ENCODE measurements at places on chromosomes 6 and 20. TPM values are rescaled to one million over a fixed set of nuclear protein-coding genes. Genes with fewer than 3 reads are reported as not detected.

DNA sequence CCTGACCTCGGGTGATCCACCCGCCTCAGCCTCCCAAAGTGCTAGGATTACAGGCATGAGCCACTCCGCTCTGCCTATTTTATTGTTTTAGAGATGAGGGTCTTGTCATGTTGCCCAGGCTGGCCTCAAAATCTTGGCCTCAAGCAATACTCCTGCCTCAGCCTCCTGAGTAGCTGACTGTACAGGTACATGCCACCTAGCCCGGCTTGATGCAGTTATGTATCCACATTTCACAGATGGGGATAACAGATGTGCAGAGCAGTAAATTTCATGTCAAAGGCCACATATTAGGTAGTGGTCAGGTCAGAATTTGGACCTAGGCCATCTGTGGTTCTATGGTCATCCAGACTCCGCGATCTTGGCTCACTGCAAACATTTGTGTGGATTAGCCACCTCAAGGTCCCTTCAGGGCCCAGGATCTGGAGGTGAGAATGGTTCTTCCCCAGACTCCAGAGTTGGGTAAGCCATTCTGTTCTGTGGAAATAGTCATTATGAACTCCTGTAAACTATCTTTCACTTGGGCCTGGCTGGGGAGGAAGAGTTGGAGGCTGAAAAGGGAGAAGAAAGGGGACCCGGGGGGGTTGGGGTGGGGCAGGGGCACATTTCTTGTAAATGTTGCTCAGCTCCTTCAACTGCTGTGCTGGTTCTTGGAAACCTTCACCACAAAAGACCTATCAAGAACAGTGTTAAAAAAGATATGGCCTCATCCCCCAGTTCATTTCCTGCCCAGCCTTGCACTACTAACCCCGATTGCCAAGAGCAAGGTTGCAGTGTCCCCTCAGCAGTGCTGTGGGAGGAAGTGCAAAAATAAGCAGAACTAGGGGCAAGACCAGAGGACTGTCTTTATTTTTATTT, 13.0 kb downstream of the PIM1 start:
- no peaks in the 10 kb centered on the region for H3K36me3 ChIP-seq
- H3K27ac ChIP-seq = no peak overlapping the region
- H3K27me3 ChIP-seq = no peaks in the 10 kb centered on the region
- no peaks in the 10 kb centered on the region for H3K4me1 ChIP-seq

- no peaks in the 10 kb centered on the region for H3K4me1 ChIP-seq
- H3K27ac ChIP-seq = no peak overlapping the region
- no peaks in the 10 kb centered on the region for H3K36me3 ChIP-seq
These were observed 61.3 kb upstream of the CARMIL1 start for GRCh38 chr6:25217829-25218228.

DNA sequence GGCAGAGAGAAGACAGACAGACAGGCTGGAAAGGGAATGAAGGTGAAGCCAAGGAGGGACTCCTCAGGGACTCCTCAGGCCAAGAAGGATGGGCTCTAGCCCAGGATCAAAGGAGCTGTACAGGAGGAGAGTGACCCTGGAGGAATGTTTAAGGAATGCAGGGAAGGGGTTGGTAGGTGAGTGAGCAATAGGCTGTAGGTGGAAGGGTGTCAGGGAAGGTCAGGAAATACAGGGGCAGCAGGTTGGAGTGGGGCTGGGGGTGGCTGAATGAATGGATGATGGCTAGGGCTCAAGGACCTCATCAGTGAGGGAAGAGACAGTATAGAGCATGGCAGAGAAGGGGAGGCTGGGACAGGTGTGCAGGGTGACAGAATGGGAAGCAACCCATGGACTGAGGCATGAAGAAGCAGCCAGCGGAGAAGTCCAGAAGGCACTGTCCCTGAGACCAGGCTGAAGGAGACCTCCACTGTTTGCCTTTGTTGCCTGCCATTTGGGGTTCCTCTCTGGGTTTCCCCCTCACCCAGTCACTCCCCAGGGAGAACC, 13.2 kb downstream of the SYNGAP1 start:
- no peak for DNase-seq

GRCh38 chr6:11460001-11460668, 77.4 kb upstream of the TMEM170B start:
- no peaks in the 10 kb centered on the region for H3K36me3 ChIP-seq

DNA sequence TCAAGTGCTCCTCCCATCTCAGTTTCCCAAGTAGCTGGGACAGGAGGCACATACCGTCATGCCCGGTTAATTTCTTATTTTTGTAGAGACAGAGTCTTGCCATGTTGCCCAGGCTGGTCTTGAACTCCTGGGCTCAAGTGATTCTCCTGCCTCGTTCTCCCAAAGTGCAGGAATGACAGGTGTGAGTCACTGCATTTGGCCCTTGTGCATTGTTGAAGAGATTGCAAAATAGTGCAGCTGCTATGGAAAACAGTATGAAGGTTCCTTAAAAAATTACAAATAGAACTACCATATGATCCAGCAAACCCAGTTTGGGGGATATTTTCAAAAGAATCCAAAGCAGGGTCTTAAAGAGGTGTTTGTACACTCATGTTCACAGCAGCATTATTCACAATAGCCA, 69.1 kb downstream of the GJA10 start:
- no peak overlapping the region for H3K4me3 ChIP-seq
- H3K27ac ChIP-seq = no peak overlapping the region
- no peaks in the 10 kb centered on the region for H3K36me3 ChIP-seq
- DNase-seq = no peak
- no peaks in the 10 kb centered on the region for H3K4me1 ChIP-seq

- DNase-seq = no peak
- peak within 1 kb of the TSS; percentile 88 for H3K27ac ChIP-seq
- H3K36me3 ChIP-seq = no peaks in the 10 kb centered on the region
- no peaks in the 10 kb centered on the region for H3K27me3 ChIP-seq
- H3K4me1 ChIP-seq = no peaks in the 10 kb centered on the region
- no peak within 1 kb of the TSS for H3K4me3 ChIP-seq
These were observed at the start of gene HLA-DRB5 for GRCh38 chr6:32529697-32530430. TSS of gene HLA-DRB5 (minus strand) at chr6:32530287. CDS start at chr6:32530224, 63 bp downstream.

- no peak overlapping the region for H3K4me3 ChIP-seq
- no peak overlapping the region for H3K27ac ChIP-seq
These were observed 618.0 kb downstream of the PRKN start for GRCh38 chr6:162109480-162110050.

DNA sequence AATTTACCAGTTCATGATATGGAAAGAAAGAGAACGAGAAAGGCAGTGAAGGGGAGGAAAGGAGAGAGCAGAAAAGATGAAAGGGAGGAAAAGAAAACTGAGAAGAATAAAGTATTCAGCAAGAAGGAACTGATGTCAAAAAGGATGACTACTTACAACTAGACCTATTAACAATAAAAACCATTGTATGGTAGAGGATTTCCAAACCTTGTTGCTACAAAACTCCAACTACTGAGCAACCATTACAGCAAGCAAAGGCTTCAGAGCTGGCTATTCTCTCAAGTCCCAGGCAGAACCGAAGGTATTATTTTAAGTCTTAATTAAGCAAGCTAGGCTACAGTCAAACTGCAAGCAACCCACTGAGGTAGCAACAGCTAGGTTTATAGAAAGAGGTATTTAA, 142.2 kb downstream of the BTBD9 start:
- H3K27me3 ChIP-seq = no peaks in the 10 kb centered on the region
- H3K36me3 ChIP-seq = no peaks in the 10 kb centered on the region
- no peak for DNase-seq
- no peak overlapping the region for H3K4me3 ChIP-seq
- no peaks in the 10 kb centered on the region for H3K4me1 ChIP-seq

GRCh38 chr6:2047855-2048254, 197.6 kb downstream of the GMDS start:
- no peaks in the 10 kb centered on the region for H3K27me3 ChIP-seq
- no peak overlapping the region for H3K27ac ChIP-seq
- no peaks in the 10 kb centered on the region for H3K36me3 ChIP-seq
- no peak for DNase-seq

- DNase-seq = no peak
- no peaks in the 10 kb centered on the region for H3K4me1 ChIP-seq
- H3K27me3 ChIP-seq = no peaks in the 10 kb centered on the region
- no peak overlapping the region for H3K27ac ChIP-seq
- H3K4me3 ChIP-seq = no peak overlapping the region
- no peaks in the 10 kb centered on the region for H3K36me3 ChIP-seq
These were observed 427.4 kb upstream of the JAG1 start for GRCh38 chr20:11101243-11101642.

DNA sequence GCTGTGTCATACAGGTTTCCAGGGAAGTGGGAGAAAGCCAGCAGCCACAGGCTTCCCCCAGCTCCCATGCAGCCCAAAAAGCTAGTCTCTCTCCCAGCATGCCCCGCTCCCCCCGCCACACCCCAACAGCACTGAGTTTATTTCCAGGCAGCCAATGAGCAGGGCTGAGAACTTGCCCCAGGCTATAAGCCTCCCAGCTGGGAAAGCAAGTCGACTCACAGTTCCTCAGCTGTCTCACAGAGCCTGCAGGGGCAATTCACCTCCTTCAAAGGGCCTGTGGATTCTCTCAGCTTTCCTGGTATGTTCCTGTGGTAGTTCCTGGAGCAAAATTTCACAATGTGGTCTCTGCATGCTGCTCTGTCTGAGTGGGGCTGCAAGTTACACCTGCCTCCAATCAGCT, 34.2 kb downstream of the PAX1 start:
- no peak for DNase-seq
- H3K27me3 ChIP-seq = no peaks in the 10 kb centered on the region
- no peak overlapping the region for H3K27ac ChIP-seq
- H3K36me3 ChIP-seq = no peaks in the 10 kb centered on the region
- no peak overlapping the region for H3K4me3 ChIP-seq
- H3K4me1 ChIP-seq = no peaks in the 10 kb centered on the region

GRCh38 chr6:112286010-112286409, 31.6 kb upstream of the LAMA4 start:
- H3K4me3 ChIP-seq = no peak overlapping the region
- no peaks in the 10 kb centered on the region for H3K36me3 ChIP-seq
- no peaks in the 10 kb centered on the region for H3K4me1 ChIP-seq
- H3K27ac ChIP-seq = no peak overlapping the region
- no peak for DNase-seq

- H3K27ac ChIP-seq = no peak overlapping the region
- no peaks in the 10 kb centered on the region for H3K27me3 ChIP-seq
- H3K4me1 ChIP-seq = no peaks in the 10 kb centered on the region
- no peak overlapping the region for H3K4me3 ChIP-seq
- peak; percentile 36 for DNase-seq
These were observed 84.0 kb downstream of the RPS12 start for GRCh38 chr6:132898376-132898775.

GRCh38 chr6:29861521-29862255, 34.1 kb downstream of the HLA-G start:
- no peak for DNase-seq
- no peak overlapping the region for H3K4me3 ChIP-seq
- H3K36me3 ChIP-seq = no peaks in the 10 kb centered on the region
- H3K4me1 ChIP-seq = no peaks in the 10 kb centered on the region

DNA sequence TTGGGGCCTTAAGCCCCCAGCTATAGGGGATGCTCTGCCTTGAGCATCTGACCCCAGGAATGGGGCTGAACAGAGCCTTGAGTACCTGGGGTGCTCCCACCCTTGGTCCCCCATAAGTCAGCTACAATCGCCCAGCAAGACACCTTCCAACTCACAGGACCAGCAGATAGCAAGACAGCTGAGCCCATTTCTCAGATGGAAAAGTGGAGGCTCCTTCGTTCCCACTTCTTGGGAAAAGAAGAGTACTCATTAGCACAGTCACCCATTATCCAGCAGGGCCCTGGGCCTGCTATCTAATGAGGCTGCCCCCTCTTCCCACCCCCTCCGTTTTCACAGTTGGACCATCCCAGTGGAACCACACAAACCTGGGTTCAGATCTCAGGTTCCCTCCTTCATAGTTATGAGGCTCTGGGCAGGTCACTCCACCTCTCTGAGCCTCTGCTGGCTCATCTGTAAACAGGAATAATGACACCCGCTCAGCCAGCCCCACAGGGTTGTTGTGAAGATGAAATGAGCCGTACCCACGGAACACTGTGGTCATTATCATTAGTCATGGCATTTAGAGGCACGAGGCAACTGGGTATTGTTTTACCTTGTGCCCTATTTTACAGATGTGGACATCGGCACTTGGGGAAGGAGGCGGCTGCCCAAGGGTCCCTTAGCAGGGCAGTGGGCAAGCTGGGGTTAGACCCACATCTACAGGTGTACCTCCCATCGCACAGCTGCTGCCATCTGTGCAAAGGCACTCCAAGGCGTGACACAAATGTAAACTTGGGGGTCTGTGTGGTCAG, 4.5 kb downstream of the LPIN3 start:
- no peaks in the 10 kb centered on the region for H3K4me1 ChIP-seq
- H3K27ac ChIP-seq = no peak overlapping the region
- H3K36me3 ChIP-seq = no peaks in the 10 kb centered on the region

DNA sequence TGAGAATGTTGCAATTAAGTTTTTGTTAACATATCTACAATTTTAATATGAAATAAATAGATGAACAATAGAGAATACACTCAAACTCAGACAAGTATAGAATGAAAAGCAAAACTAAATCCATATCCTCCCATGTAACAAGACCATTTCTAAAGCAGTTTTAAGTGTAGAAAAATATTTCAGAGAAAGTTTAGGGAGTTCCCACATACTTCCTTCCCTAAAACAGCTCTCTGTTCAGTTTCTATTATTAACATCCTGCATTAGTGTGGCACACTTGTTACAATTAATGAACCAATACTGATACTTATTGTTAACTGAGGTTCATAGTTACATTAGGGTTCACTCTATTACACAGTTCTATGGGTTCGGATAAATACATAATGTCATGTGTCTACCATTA, 38.4 kb downstream of the HLA-DRB5 start:
- H3K36me3 ChIP-seq = no peaks in the 10 kb centered on the region
- H3K4me3 ChIP-seq = no peak overlapping the region
- H3K27me3 ChIP-seq = no peaks in the 10 kb centered on the region
- H3K4me1 ChIP-seq = no peaks in the 10 kb centered on the region

DNA sequence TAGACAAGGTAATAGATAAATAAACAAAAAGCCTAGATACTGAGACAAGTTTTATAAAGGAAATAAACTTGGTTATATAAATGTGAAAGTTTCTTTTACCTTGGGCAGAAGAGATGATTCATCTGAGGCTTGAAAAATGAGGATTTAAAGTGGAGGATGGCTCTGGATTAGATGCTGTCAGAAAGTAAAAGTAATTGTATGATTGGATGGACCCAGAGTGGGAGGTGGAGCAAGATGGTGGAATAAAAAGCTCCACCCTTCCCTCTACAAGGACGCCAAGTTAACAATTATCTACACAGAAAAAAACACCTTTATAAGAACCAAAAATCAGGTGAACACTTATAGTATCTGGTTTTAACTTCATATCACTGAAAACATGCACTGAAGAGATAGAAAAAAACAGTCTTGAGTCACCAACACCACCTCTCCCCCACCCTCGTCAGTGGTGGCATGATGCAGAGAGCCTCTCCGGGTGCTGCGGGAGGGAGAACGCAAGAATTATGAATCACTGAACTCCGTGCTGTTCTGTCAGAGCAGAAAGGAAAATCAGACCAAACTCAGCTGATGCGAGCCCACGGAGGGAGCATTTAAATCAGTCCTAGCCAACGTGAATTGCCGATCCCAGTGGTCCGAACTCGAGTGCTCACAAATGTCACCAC, 84.7 kb upstream of the GJE1 start:
- no peak overlapping the region for H3K27ac ChIP-seq
- no peaks in the 10 kb centered on the region for H3K36me3 ChIP-seq
- DNase-seq = no peak
- no peak overlapping the region for H3K4me3 ChIP-seq
- no peaks in the 10 kb centered on the region for H3K4me1 ChIP-seq

- H3K36me3 ChIP-seq = peaks cover 23% of the 10 kb centered on the region
- peak overlapping the region; percentile 99 for H3K27ac ChIP-seq
- H3K27me3 ChIP-seq = no peaks in the 10 kb centered on the region
These were observed 1.2 kb downstream of the FAM8A1 start for GRCh38 chr6:17601386-17601703.

ZFAND3 gene
- total RNA-seq = 63.6 TPM

SLC17A2 gene
- not detected for total RNA-seq

RBM12 gene
- 59.2 TPM for total RNA-seq

VSX1 gene
- total RNA-seq = not detected

MDFI gene
- 36.4 TPM for total RNA-seq

SLC22A16 gene
- total RNA-seq = 0.65 TPM

ENPP4 gene
- total RNA-seq = 28.9 TPM

PTCHD4 gene
- total RNA-seq = 0.52 TPM

MEA1 gene
- total RNA-seq = 32.5 TPM

Measured in lung (tissue), 17 donors.